ENCODE measurements at places on chromosomes 1 and 21.

DNA sequence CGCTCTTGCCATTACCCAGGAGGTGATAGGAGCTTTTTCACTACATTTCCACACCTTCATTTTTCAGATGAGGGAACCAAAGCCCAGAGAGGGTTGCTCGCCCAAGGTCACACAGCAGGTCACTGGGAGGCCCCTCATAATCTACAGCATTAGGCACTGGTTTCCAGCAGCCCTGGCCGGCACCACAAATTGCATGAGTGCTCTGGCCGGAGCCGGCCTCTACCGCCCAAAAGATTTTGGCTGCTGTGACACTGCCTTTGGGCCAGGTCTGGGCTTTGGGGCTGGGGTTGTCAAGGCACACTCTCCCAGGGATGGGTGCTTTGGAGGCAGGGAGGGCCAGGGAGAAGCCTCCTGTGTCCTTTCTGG, 15.4 kb downstream of the DHRS3 start:
- DNase-seq, result no peak

- DNase-seq, result no peak
Measured at GRCh38 chr1:1536019-1536937, 4.1 kb downstream of the TMEM240 start.

GRCh38 chr1:90074566-90074965, 79.7 kb downstream of the ZNF326 start:
- DNase-seq, result no peak

DNA sequence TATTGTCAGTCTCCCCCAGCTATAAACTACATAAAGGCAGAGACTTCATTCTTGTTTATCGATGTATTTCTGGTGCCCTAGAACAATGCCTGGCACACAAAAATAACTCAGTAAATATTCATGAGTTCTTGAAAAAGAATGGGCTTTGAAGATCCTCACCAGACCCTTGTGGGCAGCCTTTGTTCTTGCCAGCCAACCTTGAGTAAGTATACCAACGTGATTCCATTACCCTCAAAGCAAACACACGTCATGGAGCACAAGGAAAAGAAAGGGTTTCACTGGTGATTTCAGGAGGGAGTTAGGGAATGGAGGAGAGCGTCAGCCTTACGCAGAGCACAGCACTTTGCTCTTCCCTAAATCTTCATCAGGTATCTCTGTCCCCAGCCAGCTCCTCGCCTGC, 29.4 kb downstream of the NMNAT2 start:
- DNase-seq, result no peak

DNA sequence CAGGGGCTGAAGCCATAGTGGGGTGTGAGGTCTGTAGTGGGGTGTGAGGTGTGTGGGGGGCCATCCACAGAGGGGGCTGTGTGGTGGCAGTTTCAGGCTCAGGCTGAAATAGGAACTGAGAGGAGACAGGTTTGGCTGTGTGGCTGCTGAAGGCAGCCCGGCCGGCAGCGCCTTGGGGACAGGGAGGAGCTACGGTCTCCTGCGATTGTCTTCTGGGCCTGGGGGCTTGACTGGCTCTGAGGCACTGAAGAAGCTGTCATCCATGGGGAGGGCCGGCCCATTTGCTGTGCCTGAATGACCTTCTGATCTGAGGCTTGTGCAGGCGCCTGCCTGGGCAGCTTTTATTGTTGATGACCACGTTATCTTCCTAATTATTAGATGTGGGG, 10.0 kb upstream of the TTC34 start:
- no peak for DNase-seq

DNA sequence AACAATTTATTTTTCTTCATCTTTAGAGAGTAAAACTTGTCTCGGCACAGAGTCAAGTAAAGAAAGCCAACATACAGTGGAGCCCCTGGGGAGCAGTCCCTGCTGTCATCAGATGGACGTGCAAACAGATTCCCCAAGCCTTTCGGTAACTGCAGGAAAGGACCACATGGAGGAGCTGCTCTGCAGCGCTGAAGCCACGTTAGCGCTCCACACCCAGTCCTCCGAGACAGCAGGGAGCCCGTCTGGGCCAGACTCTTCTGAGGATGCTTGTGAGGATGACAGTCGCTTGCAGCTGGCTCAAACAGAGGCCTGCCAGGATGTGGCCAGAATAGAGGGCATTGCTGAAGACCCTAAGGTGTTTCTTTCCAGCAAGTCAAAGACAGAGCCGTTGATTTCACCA, 77.1 kb upstream of the SCCPDH start:
- no peak for DNase-seq

- no peak for DNase-seq
Measured at GRCh38 chr1:145782272-145783099, 41.4 kb downstream of the RNF115 start.

- no peak for DNase-seq
Measured at GRCh38 chr1:10624256-10625050, 149.7 kb downstream of the PEX14 start.

- no peak for DNase-seq
Measured at GRCh38 chr1:149977345-149977744, 33.2 kb downstream of the OTUD7B start.

DNA sequence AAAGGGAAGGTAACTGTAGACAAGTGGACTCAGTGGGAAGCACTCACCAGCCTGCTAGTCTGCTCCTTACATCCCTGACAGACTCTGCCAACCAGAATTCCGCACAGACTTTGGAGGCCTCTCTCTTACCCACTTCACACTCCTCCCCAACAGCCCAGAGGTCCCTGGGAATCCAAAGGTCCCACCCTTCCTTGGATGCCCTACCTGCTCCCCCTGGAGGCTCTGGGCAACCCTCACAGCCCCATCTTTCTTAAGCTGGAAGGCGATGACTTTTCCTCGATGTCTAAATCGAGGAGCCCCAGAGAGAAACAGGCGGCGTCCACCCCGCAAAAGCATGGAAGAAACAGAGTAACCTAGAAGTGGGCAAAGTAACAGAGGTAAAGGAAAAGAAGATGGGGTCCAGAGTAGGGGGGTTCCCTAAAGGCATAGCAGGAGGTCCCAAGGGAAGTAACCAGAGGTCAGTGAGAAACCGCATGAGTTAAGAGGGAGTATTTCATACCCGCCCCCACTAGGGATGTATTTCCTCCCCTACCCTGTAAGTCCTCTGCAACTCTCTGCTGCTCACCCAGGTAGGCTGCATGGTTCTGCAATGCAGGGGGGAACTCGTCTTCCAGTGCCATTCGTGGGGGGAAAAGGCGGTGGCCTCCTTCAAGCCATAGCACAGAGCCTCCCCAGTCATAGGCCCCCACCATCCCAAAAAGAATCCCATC, 8.4 kb downstream of the ITGA10 start:
- DNase-seq, result no peak

- DNase-seq, result no peak
Measured at GRCh38 chr1:76759950-76760349, 107.3 kb upstream of the ST6GALNAC5 start.

- no peak for DNase-seq
Measured at GRCh38 chr1:244199902-244200301, 148.8 kb downstream of the ZBTB18 start.

GRCh38 chr1:234862360-234862943, 252.5 kb upstream of the IRF2BP2 start:
- DNase-seq, result no peak

DNA sequence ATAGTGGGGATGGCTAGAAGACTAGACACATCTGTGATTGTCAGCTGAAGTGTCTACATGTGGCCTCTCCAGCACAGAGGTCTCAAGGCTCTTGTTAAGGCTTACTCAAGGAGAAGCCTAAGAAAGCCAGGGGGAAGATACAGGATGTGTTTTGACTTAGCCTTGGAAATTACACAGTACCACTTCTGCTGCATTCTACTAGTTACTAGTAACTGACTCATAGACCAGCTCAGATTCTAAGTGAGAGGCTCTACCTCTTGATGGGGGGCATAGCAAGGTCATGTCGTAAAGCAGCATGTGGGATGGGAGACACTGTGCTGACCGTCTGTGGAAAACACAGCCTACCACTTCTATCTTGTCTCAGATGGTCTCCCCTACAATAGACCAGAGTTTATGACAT, 99.5 kb downstream of the UBE2U start:
- no peak for DNase-seq

DNA sequence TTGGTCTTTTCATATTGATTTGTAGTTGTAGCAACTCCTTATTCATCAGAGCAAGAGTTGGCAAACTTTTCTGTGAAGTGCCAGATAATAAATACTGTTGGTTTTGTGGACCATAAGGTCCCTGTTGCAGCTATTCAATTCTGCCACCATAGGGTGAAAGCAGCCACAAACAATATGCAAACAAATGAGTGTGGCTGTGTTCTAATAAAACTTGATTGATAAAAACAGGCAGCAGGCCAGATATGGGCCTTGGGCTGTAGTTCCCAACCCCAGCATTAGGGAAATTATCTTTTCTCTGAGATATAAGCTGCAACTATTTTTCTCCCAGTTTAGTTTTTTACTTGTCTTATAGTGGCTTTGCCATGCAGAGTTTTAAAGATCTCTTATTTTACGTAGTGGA, 469.2 kb downstream of the SMYD3 start:
- no peak for DNase-seq

DNA sequence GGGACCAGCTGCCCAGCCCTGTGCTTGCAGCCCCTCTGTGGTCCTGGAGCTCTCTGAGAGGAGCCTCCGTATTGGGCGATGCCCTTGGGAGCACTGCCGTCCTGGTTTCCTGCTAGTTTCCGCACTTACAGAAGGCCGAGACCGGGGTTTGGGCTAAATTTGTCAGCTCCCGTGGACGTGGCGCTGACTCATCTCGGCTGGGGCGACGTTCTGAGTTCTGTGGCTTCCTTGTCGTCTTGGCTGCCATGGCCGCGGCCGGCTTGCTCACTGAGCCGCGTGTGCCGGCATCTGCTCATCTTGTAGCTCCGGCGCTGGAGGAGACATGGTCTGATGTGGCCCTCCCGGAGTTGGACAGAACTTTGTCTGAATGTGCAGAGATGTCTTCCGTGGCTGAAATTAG, 64.9 kb downstream of the PCNT start:
- no peak for DNase-seq

GRCh38 chr1:61053712-61054600, 28.4 kb upstream of the NFIA start:
- no peak for DNase-seq

DNA sequence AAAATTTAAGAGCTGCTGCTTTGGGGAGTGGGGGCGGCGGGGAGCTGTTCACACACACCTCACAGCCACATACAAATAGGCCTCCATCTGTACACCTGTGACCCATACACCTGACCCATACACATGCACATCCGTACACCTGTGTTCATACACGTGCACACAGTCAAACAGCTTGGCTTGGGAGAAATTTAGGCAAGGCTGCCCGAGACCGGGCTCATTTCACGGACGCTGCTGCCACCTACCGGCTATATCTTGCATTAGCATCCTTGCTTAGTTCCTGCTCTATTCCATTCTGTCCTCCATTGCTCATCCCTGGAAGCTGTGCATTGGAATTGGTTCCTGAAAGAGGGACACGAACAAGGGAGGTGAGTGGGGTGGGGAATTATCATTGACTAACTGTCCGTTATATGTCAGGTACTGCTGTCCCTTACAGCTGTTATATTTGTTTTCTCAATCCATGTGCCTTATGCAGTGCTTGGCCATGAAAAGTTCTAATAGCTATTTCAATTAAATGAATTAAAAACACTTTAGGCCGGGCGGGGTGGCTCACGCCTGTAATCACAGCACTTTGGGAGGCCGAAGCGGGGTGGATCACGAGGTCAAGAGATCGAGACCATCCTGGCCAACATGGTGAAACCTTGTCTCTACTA, 37.1 kb upstream of the EPB41 start:
- peak; percentile 82 for DNase-seq

DNA sequence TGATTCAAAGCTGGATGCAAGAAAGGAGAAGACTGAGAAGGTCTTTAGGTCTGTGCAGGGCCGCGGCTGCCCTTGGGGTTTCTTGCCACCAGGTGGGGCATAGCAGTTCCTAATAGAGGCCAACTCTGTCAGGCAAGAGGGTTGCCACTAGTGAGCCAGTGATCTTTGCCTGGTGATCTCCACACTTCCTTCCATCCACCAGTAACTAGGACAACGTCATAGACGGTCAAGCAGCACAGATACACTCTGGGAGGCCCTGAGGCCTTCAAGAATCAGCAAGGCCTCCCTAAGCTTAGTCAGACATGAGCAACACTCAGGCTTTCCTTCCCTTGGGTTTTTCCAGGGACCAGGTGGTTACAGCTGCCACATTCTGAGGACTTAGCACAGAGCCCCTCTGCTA, 32.9 kb upstream of the ATP2B4 start:
- DNase-seq, result peak; percentile 51

DNA sequence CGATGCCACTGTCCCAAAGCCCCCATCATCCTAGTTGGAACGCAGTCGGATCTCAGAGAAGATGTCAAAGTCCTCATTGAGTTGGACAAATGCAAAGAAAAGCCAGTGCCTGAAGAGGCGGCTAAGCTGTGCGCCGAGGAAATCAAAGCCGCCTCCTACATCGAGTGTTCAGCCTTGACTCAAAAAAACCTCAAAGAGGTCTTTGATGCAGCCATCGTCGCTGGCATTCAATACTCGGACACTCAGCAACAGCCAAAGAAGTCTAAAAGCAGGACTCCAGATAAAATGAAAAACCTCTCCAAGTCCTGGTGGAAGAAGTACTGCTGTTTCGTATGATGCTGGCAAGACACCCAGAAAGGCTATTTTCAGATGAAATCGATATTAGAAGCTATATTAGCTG, 8.1 kb downstream of the RHOU start:
- no peak for DNase-seq

GRCh38 chr1:170407138-170407537, 124.8 kb upstream of the GORAB start:
- DNase-seq, result no peak

- no peak for DNase-seq
Measured at GRCh38 chr1:85290826-85291225, 14.4 kb upstream of the BCL10 start.

GRCh38 chr1:237884237-237884636, 6.5 kb downstream of the ZP4 start:
- no peak for DNase-seq

DNA sequence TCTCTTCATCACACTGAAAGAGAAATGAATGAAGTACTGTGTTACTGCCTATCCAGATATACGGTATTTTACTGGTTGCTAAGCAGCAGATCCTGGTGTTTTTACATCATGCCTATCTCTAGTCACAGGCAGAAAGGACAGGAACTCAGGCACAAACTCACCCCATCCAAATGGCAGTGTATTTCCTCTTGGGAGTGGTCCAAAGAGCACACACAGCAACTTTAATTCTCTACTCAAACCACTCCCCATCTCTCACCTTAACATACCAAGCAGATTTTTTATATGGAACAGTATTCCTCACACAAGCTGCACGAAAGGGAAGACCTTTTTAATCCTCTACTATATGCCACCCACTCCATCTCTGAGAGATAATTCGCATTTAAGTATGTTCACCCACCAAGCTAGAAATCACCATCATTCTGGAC, 27.3 kb downstream of the EIF4G3 start:
- no peak for DNase-seq

Data from GM13976 (cell line).